Stimulated activated CD8-positive, alpha-beta memory T cell treated with anti-CD3 and anti-CD28 coated beads, Interleukin-4, amount 100 ng/mL, for 4 hours (primary cell): ENCODE measurements at places on chromosomes 4 and X.

DNA sequence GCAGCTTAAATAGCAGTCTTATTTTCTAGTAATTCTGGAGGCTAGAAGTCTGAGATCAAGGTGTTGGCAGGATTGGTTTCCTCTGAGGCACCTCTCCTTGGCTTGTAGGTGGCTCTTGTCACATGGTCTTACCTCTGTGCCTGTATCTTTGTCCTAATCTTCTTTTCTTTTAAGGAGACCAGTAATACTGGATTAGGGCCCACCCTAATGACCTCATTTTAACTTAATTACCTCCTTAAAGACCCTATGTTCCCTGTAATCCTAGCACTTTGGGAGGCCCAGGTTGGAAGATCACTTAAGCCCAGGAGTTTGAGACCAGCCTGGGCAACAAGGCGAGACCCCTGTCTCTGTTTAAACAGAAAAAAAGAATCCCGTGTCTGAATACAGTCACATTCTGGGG lies 38.9 kb downstream of the ARHGAP10 start:
- DNase-seq = no peak

DNA sequence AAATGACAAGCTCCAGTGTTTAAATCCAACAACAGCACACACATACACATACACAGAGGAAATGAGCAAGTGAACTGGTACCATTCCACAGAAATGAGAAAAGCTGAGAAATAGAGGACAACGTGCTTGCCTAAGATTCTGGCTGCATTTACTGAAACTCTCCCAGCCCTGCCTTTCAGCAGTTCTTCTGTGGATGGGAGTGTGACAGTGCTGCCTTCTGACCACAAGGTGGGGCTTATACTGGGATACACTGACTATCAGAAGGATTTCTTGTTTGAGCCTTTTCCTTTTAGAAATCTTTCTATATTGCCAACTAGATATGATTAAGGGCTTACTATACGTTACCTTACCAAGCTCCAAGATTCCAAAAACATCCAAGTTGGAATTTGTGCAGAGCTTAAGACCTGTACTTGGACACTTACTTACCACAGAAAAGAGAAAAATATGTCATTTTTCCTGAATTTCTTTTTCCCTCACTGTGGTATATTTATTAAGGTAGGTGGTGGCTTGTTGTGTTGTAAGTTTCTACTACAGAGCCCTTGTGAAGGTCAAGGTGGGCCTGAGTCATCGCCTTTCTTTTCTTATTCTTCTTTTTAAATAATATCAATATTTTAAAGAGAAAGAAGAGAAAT lies 10.7 kb upstream of the CXCL8 start:
- no peak for DNase-seq

DNA sequence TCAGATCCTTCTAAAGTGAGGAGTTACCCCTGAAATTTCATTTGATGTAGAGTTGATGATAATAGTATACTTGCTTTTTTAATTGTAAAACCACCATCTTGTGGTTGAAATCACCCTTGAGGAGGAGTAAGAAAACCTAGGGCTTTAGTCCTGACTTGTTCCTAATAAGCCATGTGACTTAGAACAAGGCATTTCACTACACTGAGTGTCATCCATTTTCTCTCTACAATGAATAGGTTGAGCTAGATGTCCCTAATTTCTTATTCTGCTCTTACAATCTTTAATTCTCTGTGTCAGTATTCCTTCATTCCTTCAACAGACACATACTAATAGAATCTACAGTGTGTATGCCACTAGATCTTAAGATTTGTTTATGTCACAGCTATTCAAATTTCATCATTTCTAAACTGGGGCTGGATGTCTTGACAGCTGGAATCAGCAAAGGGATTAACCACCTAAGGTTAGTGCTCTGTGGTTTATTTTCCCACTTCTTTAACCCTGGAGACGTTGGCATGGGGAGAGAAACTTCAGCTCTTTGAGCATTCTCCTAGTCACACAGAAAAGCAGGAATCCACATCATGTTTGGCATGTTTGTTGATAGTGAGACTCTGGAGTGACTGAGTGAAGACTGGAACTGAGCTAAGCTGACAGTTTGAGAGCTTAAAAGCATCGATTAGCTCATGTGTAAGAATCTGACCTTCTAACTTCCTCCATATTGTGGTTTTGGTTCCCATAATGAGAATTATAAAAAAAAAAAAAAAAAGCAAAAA lies 246.3 kb downstream of the NDST4 start:
- DNase-seq = no peak

DNA sequence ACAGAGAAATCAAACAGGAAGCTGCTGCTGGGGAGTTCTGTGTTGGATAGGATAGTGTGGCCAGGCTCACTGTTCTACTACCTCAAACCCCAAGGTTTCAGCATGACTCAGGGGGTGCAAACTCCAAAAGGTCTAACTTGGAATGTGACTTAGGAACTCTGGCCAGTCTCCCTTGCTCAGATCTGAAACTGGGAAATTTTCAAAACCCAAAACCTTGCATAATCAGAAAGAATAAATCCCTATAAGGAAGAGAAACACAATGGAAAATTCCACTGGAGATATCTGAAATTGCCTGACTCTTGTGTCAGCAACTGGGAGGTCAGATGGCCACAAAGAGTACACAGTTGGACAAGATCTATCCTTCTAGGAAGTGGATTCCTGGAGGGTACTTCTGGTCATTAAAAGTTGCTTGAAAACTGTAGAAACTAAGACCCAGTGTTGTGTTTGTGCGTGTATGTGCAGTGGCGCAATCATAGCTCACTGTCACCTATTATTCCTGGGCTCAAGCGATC lies 58.0 kb downstream of the PPEF2 start:
- no peak for DNase-seq

DNA sequence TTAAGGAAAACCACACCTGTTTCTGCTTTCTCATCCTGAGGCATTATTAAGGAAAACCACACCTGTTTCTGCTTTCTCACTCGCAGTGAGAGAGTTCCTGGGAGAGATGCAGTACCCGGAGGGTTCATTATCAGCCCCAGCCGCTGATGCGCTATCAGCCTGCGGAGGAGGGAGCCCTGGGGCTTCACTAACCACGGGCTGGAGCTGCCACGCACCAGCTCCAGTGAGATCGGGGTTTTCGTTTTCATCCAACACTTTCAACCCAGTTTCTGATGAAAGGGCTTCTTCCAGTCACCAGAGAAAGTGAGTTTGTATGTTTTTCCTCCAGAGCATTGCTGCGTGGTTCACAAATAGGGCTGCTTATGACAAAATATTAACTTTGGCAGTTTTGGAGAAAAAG lies 93.2 kb upstream of the PRKX start:
- no peak for DNase-seq

GRCh38 chrX:150036181-150036580 lies 97.9 kb upstream of the EOLA2 start:
- DNase-seq = no peak

DNA sequence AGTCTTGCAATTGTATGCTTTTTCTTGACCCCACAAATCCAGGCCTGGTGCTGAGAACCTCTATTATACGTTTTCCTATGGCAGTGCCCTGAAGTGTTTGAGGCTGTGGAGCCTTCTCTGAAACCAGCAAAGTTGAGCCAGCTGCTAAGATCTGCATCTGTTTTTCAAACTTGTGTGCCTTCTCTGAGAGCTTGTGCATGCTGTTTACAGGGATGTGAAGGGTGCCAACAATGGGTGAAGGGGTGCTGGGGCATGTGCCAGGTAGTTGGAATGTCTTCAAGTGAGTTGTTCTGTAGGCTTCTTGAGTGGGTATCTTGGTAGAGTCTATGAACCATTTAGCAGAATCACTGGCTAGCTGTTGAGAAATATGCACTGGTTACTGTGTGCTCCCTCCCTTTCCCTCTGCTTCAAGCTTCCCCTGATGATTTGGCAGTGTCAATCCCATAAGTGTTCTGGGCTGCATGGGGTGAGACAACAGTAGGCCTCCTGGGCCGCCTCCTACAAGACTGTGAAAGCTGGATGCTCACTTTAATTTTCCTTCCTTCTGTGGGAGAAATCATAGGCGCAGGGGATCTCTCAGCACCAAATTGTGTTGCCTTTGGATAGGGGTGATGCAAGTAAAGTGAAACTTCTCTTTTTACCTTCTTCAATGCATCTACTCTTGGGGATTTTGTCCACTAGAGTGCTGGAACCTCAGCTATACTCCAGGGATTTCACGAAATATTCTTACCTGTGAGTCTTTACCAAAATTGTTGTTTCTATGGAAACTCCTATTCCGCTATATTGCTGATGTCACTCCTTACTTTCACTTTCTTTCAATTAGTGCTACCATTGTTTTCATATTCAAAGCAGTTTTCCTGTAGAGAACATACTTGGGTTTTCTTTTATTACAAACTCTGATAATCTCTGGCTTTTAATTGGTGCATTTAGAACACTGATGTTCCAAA lies 30.0 kb downstream of the ITM2A start:
- DNase-seq = no peak

GRCh38 chrX:143437439-143437838 lies 79.8 kb downstream of the SPANXN3 start:
- no peak for DNase-seq

- DNase-seq = no peak
These were observed 45.2 kb downstream of the PHKA2 start for GRCh38 chrX:18938710-18939109.

- no peak for DNase-seq
These were observed 86.1 kb downstream of the FRYL start for GRCh38 chr4:48693856-48694574.

- no peak for DNase-seq
These were observed 80.6 kb downstream of the TMEM144 start for GRCh38 chr4:158290912-158291311.

GRCh38 chrX:12919051-12919450 lies 12.6 kb downstream of the TLR8 start:
- no peak for DNase-seq

DNA sequence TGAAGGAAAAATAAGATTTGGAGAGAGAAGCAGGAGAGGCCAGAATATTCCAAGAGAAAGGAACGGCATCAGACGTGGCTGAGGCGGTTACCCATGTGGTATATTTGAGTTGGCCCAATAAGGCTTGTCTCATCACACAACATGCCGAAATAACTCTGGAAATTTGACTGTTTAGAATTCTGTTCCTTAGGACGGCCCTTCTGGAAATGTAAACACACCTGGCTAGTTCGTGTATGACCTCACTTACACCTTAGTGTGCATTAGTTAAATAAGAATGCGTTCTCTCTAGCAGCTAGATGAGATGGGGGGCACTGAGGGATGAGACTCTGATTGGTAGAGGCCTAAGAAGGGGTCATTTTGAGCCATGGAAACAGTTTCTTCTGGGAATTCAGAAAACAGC lies 33.2 kb upstream of the PLAC1 start:
- no peak for DNase-seq

DNA sequence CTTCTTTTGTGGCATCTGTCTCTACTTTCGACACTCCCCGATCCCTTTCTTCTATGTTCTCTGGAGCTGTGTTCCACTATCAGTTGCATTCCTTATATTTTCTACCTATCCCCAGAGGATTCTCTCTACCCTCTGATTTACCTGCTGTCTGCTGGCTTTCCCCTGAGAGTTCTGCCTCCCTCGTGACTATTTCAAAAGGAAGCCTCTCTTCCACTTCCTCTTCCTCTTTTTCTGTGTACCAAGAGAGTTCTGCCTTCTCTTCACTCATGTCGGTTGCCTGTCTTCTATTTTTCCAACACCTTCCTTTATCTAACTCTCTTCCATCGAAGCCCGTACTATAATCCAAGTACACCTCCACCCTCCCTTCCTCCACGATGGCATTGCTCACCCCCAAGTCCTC lies 631.7 kb downstream of the SMARCA1 start:
- DNase-seq = no peak

DNA sequence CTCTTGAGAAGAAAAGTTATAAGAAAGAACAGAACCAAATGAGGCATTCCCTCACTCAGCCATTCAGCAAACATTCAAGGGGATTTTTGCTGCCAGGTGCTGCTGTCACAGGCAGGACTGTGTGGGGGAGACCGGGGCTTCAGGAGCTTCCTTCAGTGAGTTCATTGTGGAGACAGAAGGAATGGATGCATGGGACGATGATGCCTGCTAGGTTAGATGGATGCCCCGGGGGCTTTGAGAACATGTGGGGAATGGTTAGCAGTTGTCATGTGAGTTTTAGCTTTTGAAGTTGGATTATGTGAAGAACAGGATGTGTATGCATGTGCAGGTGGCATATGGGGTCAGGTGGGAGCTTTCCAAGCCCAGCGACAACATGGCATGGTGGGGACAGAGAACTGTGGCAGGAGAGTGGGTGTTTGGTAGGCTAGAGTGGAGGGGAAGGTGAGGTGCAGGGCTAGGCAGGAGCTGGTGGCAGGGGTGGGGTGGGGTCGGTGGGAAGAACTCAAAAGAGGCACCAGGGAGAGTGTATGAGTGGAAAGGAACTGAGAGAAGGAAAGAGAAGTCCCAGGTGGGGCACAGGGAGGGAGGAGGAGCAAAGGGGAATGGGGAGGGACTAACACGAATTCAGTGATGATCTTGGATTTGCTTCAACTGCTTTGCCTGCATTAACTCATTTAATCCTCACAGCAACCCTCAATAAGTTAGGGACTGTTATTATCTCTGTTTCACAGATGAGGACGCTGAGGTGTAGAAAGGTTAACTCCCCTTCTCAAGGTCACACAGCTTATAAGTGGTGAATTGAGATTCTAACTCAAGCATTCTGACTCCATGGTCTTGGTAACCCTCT lies 8.4 kb downstream of the DCUN1D4 start:
- no peak for DNase-seq

GRCh38 chr4:20773144-20773997 lies 73.1 kb downstream of the PACRGL start:
- DNase-seq = no peak

DNA sequence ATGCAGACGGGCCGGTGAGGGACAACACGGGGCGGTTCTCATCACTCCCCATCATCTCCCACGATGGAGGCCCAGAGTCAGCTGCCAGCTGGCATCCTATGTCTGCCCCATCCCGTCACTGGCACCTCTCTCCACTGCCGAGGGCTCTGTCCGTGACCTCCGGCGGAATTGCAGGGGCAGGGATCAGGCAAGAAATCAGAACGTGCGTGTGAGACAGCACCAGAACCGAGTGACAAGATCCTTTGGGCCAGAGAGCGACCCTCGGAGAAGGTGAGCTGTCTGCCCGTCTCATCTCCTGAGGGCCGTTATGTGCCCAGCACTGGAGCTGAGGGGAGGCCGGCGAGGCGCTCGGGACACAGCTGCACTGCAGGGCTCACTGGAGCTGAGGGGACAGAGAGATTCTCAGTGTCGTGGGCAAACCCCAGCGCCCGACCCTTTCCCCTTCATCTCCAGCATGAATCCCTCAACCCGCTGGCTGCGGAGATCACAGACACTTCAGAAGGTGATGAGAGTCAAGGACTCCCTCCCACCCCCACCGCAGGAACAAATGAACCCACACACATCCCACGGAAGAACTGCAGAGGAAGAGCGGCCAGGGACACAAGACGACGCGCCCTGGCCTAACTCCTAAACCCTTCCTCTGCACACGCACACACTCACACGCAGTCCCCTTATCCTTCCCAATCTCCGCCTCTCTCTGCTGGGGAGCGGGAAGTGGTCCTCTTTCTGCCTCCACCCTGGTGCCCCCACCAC lies 128.7 kb downstream of the AFAP1 start:
- no peak for DNase-seq
